Activated CD4-positive, alpha-beta T cell treated with anti-CD3 and anti-CD28 coated beads, Interleukin-2, amount 10 ng/mL, durations not matched to agents 24 days and 14 days (primary cell): ENCODE measurements at places on chromosomes 2 and 18.
A peak's percentile ranks its signal among the peaks of the same experiment; 100 is the strongest.

GRCh38 chr2:8938384-8938783, 65.1 kb downstream of the MBOAT2 start:
- DNase-seq, result no peak

DNA sequence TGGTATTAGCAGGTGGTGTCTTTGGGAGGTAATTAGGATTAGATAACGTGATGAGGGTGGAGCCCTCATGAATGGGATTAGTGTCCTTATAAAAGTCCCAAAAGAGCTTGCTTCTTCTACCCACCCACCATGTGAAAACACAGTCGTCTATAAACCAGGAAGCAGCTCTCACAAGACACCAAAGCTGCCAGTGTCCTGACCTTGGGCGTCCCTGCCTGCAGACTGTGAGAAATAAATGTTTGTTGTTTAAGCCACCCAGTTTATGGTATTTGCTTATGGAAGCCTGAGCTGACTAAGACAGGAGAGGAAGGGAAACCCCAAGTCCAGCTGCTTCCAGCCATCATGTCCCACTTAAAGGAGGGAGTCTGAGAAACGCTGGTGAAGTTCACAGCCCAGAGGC, 13.6 kb downstream of the ADI1 start:
- no peak for DNase-seq

- peak; percentile 56 for DNase-seq
Measured at GRCh38 chr2:199659207-199659606, 191.8 kb downstream of the FTCDNL1 start.

- DNase-seq, result no peak
Measured at GRCh38 chr2:174815526-174815925, 51.3 kb upstream of the CHRNA1 start.

- no peak for DNase-seq
Measured at GRCh38 chr2:103991591-103991990, 862.3 kb upstream of the POU3F3 start.

DNA sequence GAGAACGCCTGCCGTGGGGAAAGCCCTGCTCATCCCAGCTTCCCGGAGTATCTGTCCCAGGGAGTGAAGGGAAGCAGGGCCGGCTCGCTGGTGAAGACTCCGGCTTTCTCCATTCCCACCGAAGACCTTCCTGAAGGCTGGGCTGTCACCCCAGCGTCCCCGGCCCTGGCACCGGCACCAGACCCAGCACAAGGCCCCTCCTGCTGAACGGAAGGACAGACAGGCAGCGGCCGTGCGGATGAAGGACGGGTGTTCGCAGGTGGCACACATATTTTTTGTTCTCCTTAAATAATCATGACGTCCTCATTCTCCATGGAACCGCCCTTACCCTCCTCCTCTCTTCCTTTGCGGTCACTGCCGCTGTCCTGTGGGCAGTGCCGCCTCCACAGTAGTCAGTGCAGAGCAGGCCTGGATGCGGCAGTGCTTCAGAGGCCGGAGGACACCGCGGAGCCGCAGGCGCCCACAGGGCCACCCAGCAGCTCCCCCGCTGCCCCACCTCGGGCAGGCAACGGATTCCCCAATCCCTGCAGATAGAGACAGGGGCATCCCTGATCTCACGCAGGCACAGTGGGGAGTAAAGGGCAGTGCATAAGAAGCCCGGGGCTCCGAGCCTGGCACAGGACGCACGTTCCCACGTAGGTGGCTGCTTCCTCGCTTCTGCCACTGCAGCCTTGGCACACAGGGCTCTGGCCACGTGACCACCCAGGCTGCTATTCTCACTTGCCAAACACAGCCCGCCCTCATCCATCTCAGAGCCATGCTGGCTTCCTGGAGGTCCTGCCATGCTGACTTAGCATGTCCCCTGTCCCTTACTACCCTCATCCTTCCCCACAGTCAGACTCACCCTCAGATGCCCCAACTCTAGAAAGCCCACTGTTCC, 229.7 kb downstream of the EIPR1 start:
- no peak for DNase-seq
